SW 1271 (cell line): ENCODE measurements at places on chromosomes 2 and 18.

GRCh38 chr2:45330637-45331409 is 280.2 kb downstream of the SRBD1 start:
- DNase-seq: no peak

- no peak for DNase-seq
Measured at GRCh38 chr2:17518212-17519154, at the start of gene RAD51AP2. Gene RAD51AP2, minus strand, starts transcription at chr2:17518440. Its CDS starts 25 bp downstream, at chr2:17518415.

DNA sequence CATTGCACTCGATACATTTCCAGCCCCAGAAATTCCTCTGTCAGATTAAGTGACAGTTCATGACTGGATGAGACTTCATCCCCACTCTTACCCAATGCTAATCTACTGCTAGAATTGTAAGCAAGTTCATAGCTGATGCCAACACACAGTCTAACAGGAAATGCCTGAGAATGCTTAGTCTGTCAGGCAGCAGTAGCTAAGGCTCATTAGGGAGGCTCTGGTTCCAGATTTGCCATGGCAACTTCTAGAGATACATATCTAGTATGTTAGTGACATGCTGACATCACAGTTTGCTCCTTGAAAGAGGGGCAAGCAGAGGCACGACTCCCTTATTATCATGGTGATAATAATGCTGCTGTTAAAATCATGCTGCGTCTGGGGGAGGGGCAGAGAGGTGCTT is 198.4 kb downstream of the RBM43 start:
- no peak for DNase-seq

DNA sequence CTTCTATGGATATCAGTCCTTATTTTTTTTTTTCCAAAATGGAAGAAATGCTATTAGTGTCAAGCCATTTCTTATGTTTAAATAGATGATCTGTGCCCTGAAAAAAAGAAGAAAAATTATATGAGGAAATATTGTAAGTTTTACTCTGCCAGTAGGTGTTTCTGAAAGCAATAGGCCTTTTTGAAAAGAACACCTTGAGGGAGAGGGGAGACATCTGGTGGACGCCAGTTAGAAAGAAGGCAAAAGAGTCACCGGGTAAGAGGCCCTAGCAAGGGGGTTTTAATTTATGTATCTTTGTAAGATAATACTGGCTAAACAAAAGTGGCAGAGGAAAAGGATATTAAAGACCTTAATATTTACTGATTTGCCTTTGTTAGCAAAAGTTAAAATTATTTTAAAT is 56.1 kb downstream of the DYNAP start:
- DNase-seq: no peak

GRCh38 chr2:171792886-171793580 is 101.0 kb downstream of the SLC25A12 start:
- DNase-seq: no peak

- no peak for DNase-seq
Measured at GRCh38 chr18:27861539-27861938, 315.4 kb downstream of the CDH2 start.
